ENCODE measurements at places on chromosomes 7 and 10. TPM values are rescaled to one million over a fixed set of nuclear protein-coding genes. Genes with fewer than 3 reads are reported as not detected.

GRCh38 chr7:152333134-152333533, 102.7 kb downstream of the KMT2C start:
- no peak for DNase-seq

DNA sequence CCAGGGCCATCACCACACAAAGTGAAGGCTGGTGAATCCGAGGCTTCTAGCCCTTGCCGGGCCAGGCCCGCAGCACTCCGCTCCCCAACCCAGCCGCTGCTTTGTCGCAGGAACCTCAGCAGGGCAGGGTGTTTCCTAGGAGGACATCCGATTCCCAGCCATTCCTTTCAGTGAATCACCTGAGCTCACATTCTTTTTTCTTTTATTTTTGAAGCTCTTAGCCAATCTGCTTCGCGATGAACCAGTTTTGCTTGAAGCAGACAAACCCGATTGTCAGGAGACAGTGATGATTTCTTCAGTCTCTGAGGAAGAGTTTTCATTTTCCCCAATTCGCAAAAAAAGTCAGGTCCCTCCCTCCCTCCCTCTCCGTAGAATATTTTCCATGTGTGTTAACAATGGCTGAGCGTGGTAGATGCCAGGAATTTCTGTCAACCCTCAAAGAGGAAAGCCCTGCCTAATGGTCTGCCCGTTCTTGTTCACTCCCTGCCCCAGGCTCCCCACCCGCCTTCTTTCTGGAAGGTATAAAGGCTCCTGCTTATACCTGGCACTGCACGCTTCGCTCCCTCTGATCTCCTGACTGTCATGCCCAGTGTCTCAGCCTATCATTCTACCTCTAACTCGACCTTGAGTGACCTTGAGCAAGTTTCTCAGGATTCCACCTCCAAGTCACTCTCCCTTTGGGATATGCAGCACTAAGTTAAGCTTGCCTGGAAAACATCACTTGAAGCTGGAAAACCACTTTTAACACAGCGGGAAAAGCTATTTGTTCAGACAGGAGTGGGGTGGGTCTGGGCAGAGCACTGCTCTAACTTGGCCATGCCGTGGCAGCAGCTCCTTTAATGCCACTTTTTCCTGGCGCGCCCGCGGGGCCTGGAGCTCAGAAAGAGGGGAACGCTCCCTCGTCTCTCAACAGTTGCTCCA, 35.1 kb downstream of the EGFR start:
- DNase-seq: no peak

Gene ARHGEF35
- total RNA-seq: 6.8 TPM

Gene SLC13A1
- total RNA-seq: not detected

GRCh38 chr7:75696263-75697037, 42.3 kb downstream of the HIP1 start:
- no peak for DNase-seq

DNA sequence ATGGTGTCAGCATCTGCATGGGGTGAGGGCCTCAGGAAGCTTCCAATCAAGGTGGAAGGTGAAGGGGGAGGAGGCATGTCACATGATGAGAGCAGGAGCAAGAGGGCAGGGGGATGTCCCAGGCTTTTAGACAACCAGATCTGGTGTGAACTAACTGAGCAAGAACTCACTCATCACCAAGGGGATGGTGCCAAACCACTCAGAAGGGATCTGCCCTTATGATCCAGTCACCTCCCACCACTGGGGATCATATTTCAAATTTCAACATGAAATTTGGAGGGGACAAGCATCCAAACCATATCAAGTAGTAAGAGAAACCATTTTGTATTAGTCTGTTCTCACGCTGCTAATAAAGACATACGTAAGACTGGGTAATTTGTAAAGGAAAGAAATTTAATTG, 33.6 kb downstream of the THNSL1 start:
- no peak for DNase-seq

DNA sequence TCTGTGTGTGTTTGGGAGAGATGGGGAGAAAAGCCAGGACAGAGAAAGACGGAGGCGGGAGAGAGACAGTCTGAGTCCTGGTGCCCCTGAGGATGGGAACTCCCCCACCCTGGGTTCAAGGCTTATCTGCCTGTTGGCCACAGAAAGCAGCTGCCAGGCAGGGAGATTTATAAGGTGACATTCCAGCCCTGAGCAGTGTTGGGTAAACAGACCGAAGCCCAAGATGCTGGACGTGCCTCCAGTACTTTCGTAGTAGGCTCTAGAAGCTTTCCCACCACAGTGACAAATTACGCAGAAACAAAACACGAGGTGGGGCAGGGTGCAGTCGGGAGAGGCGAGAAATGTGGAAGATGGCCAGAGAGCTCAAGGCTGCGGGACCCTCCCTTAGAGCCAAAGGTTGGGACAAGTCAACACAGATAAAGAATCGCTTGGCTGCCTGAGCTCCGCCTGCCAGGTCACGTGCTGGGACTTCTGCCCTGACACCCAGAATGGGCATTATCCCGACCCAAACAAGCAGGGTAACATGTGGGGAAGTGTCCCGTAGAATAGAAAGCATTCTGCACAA, 41.1 kb downstream of the CCDC3 start:
- DNase-seq: no peak

Gene C7orf57
- 1.1 TPM for total RNA-seq

DNA sequence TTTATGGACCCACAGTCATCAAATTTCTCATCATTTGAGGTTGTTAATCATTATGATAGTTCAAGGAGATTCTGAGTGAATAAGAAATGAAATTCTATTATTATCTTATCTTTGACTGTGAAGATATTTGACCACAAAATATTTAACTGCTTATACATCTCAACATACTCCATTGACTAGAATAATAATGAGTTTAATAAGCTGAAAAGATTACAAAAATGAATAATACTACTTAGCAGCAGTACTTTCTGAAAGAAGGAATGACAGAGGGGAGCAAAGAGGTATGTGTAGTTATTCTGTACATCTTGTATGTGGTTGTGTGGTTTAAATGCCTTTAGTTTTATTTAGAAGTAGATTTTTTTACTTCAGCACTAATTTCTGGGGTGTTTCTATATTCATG, 214.2 kb downstream of the PRKG1 start:
- DNase-seq: no peak

Gene UCMA
- total RNA-seq: not detected

Gene PANK1
- total RNA-seq: 2.0 TPM
